Caco-2 (cell line): ENCODE measurements at places on chromosomes 4 and X. TPM values are rescaled to one million over a fixed set of nuclear protein-coding genes. Genes with fewer than 3 reads are reported as not detected.
A peak's percentile ranks its signal among the peaks of the same experiment; 100 is the strongest.

DNA sequence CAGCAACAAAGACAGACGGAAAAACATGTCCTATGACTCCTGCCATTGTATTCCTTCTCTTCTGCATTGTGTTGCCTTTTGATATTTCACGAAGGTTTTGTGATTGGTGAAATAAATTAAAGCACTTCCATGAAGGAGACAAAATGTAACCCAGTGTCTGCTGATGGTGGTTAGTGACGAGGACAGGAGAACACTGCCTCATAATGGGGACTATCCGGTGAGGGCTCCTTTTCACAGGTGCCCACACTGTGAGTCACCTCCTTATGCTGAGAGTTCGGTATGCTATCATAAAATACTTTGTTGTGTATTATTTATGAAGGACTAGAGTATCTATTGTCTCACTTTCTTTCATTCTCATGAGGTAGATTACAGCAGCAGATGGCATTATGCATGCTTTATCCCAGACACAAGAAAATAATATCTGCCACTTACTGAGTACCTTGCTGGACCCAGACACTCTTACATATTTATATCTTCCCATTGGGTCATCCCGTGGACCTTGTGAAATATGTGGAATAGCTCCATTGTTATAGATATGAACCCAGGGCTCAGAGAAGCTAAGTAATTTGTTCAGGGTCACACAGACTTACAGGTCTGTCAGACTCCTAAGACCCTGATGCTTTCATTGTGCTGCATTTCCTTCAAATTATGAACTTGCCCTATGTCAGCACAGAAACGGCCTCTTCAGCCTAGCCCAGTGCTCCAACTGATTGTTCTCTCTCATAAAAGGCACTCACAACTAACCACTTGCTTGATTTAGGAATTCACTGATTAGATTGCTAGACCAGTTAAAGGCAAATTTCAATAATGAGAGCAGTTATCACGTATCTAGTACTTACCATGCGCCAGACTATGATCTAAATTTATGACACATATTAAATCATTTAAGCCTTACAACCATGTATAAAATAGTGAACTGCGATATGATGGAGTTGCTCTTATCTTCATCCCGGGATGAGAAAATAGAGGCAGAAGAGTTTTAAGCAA lies 31.2 kb downstream of the PLS3 start:
- no peak for DNase-seq

Gene CNKSR2
- total RNA-seq, result not detected in 2 replicates

DNA sequence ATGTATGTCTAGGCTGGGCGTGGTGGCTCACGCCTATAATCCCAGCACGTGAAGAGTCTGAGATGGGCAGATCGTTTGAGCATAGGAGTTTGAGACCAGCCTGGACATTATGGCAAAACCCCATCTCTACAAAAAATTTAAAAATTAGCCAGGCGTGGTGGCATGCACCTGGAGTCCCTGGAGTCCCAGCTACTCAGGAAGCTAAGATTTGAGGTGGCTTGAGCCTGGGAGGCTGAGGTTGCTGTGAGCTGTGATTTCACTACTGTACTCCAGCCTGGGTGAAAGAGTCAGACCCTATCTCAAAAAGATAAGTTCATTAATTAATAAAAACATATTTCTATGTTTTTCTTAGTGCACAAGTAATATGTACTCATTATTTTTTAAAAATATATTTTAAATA lies 238.1 kb downstream of the ARHGAP24 start:
- DNase-seq, result no peak

- peak; percentile 0 for DNase-seq
Measured at GRCh38 chrX:30275498-30275897, 28.6 kb downstream of the MAGEB1 start.

DNA sequence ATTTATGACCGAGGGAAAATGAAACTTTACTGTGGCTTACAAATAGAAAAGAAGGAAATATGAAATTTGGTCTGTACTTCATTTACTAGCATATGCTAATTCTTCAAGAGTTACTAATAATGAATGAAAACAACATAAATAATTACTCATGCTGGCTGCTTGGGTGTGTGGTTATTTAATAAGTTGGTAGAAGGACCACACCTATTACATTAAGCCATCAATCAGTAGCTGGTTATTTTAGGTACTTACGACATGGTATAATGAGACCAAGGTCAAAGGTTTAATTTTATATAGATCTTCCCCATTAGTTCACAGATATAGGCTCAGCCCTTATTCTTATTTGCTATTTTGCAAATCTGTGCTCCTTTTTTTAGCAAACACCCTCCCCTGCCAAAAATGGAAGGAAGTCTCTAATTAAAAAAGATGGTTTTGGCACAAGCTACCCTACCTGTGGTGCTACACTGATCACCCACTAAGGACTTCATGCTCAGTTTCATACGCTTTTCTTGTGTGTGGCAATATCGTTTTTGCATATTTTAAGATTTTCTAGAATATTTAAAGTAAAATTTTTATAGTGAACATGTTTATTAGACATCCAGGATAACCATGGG lies 14.1 kb downstream of the TMPRSS11D start:
- DNase-seq, result no peak

- peak; percentile 16 for DNase-seq
Measured at GRCh38 chr4:159248384-159249178, 145.7 kb downstream of the RAPGEF2 start.

DNA sequence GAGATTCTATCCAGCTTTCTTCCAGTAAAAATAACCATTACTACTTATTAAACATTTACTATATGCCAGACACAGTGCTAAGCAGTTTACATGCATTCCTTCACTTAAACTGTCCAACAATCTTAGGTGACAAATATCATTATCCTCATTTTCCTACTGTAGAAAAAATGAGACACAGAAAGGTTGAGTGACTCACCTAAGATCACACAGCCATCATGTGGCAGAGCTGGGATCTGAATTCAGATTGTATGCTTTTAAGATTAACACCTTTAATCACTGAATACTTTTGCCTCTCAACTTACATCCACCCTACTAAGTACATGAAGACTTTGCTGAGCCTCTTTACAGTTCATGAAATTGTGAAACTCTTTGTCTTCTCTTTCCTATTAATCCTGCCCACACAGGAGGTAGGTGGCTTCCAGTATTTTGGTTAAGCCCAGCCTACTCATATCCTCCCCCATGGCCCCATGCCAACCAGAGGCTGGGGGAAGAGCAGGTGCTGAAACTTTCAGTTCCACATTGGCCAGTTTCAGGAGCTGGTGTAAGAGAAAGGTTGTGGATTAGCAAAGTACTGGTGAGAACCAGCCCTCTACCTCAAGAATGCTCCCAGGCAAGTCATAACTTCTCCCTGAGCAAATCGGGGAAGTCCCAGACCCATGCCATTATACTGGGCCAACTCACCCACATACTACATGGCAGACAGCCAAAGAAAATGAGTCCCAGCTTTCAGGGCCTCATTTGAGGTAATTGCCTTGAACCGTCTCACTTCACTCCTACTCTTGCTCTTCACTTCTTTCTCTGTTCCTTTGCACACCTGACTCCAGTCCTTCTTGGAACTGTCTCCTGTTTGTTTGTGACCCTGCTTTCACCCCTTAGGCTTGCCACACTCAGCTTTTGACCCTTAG lies 211.1 kb downstream of the GUCY2F start:
- no peak for DNase-seq

Gene TKTL2
- not detected in 2 replicates for total RNA-seq

Gene GPM6B
- total RNA-seq, result 0.09 TPM in 1 of 2 replicates, not detected in the other

GRCh38 chr4:141921293-141921692 lies 284.9 kb downstream of the IL15 start:
- no peak for DNase-seq

Gene CXCL5
- 0.21 TPM in 1 of 2 replicates, not detected in the other for total RNA-seq

GRCh38 chr4:86403575-86403974 lies 43.7 kb upstream of the MAPK10 start:
- DNase-seq, result no peak

DNA sequence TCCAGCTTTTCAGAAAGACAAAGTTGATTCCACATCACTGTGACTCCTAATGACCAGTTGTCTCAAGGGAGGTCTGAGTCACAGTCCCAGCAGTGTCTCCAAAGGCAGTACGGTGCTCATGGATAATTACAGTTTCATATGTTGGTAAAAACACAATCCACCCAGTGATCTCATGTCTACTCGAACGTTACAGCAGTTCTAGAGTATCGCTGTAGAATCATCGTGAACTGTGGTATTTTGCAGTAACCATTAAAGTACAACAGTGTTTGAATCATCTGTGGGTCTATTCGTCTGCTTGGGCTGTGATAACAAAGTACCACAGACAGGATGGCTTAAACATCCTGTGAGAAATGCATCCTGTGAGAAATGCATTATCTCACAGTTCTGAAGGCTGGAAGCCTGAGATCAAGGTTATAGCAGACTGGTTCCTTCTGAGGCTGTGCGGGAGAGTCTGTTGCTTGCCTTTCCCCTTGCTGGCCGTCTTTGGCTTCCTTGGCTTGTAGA lies 121.1 kb upstream of the SORBS2 start:
- DNase-seq, result no peak

DNA sequence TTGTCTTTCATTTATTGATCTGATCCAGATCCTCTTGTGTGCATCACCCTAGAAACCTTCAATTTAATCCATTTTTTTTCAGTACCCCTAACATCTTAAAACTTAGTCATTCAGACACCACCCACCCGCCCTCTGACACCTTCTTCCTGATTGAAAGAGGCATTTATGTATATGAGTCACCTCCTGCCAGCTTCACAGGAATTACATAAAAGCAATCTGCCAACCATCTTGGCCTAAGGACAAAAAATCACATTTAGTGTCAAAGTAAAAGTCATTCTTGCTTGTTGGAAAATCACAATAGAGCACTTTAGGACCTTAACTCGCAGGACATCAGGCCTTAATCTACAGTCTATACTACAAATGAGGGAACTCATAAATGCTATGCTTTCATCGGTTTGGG lies 52.1 kb downstream of the NDST3 start:
- no peak for DNase-seq

Gene COL4A6
- total RNA-seq, result 15.9 and 16.0 TPM in 2 replicates

Gene TSPAN7
- total RNA-seq, result 0.91 and 1.7 TPM in 2 replicates

- no peak for DNase-seq
Measured at GRCh38 chr4:141352331-141352730, 131.6 kb downstream of the ZNF330 start.

DNA sequence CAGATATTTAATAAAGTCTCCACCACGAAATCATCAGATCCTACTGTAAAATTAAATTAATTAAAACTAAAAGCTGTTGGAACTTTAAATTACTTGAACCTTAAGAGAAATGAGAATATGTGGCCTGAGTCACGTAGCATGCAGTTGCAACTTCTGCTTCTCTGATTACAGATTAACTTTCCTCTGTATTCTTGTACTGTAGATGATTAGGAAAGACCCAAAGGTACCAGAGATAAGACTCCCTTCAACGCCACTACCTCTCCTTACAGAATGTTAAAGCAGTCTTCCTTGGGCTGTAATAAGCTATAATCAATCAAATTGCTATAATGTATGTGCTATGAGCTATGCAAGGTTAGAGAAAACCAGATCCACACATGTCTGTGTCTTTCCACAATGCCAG lies 47.9 kb downstream of the FAM13A start:
- no peak for DNase-seq

- DNase-seq, result no peak
Measured at GRCh38 chrX:133652185-133652584, 236.9 kb upstream of the GPC4 start.

DNA sequence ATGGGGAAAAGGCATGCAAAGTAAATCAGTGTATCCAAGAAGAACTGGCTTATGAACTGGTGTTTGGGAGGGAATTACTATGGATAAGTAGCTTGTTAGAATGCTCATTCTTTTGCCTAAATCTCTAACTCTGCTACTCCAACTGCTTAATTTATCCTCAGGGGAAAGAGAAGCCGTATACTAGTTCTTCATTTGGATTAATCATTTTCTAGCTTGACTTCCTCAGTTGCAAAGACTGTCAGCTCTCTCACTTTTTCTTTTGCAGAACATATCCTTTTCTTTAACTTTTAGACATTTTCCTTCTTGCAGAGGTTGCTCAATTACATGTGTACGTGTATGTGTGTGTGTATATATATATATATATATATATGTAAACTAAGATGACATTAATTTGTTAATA lies 21.9 kb downstream of the GPRIN3 start:
- no peak for DNase-seq

- no peak for DNase-seq
Measured at GRCh38 chr4:120317713-120318112, 251.1 kb upstream of the MAD2L1 start.

- DNase-seq, result no peak
Measured at GRCh38 chr4:187586892-187587291, 408.7 kb upstream of the ZFP42 start.

Gene H2BW2
- total RNA-seq, result not detected in 2 replicates

Gene TMEM35A
- total RNA-seq, result not detected in 2 replicates

DNA sequence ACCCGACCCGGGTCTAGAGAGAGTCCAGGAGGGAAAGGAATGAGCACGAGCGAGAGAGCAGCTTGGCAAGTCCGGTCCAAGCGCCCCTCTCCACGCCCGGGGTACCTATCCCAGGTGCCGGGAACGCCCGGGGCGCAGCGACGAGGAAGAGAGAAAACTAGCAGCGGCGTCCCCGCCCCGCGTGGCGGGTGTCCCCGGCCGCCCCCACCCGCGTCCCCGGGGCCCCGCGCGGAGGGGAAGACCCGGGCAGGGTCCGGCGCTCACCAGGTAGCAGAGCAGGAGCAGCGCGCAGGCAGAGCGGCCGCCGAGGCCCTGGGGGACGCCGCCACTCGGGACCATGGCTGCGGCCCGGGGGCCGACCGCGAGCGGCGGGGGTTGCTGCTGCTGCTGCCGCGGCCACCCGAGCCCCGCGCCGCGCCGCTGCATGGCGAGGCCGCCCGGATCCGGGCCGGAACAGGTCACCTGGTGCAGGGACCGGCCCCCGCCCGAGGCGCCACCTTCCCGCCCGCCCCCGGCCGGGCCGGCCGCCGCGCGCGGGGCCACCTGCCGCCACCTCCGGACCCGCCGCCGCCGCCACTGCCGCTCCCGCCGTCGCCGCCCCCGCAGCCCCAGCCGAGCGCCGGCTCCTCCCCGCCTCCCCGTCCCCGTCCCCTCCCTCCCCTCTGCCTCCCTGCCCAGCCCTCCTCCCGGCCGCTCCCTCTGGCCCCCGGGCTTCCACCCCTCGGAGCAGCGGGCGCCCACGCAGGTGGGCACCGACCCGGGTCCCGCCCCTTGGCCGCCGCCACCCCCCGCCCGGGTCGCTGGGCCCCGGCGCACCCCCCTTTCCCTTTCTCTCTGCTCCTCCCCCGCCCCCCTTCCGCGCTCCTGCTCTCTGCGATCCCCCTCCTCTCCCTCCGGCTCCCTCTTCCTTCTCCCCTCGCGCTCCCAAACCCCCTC lies at the start of gene SEL1L3:
Gene SEL1L3 (minus strand): TSS at position 578 of the 936 bp plus-strand sequence. CDS start 152 bp downstream, at position 426.
- peak; percentile 73 for DNase-seq

Gene DCTD
- 70.9 and 79.0 TPM in 2 replicates for total RNA-seq

Gene SH3RF1
- total RNA-seq, result 25.1 and 28.1 TPM in 2 replicates

- no peak for DNase-seq
Measured at GRCh38 chrX:649166-649565, 18.6 kb downstream of the SHOX start.
